ENCODE measurements at places on chromosomes 7 and 10. TPM values are rescaled to one million over a fixed set of nuclear protein-coding genes. Genes with fewer than 3 reads are reported as not detected.

- DNase-seq: peak; percentile 50
Measured at GRCh38 chr10:130857631-130858295, 453.8 kb downstream of the TCERG1L start.

DNA sequence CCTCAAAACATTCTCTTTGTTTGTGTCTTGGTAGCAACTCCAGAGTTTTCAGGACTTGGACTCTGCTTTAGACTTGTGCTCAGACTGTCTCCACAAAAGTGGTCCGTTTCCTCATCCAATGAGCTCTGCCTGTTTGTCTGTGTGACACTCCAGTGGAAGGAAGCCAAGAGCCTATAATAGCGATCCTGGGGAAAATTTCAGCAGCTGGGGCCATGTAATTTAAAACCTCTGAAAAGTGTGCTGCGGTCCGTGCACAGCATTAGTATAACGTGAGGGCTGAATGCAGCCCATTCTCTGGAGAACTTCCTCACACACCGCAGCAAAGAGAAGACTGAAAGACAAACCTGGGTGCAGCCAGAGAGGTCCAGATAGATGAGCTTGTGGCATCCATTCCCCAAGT lies at the start of gene LRRC17:
Gene LRRC17 (plus strand): TSS at position 259 of the 400 bp plus-strand sequence. CDS start 20,914 bp downstream, outside the sequence.
- no peak for DNase-seq

- DNase-seq: no peak
Measured at GRCh38 chr7:155222573-155222972, 75.1 kb upstream of the INSIG1 start.

DNA sequence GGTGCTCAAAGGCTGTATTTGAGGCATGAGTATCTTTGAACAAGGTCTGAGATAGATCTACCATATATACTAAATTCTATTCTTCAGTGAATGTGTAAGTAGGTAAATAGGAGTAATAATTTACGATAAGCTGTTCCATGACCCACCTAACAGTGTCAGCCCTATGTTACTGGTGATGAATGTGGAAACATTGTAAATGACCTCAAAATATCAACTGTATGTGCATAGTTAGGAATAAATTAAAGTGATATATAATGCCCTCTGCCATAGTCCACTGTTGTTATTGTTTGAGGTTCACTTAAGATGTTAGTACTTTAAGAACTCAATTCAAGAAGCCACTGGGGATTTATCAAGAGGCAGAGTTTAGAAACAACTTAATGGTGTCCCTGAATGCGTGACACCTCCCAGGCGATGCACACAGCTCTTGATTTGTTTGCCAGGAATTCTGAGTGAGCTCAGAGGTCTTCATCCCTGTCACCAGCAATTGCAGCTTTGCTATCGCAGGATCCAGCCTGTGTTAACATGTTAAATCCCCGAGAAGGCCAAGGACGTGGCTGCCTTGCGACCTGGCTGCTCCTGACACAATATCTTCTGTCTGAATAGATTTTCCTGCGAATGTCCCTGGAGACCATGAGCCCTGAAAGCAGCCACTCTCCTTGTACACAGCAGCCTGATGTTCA lies 104.9 kb downstream of the KLF6 start:
- DNase-seq: no peak

- DNase-seq: no peak
Measured at GRCh38 chr10:121527690-121528089, 70.6 kb downstream of the FGFR2 start.

DNA sequence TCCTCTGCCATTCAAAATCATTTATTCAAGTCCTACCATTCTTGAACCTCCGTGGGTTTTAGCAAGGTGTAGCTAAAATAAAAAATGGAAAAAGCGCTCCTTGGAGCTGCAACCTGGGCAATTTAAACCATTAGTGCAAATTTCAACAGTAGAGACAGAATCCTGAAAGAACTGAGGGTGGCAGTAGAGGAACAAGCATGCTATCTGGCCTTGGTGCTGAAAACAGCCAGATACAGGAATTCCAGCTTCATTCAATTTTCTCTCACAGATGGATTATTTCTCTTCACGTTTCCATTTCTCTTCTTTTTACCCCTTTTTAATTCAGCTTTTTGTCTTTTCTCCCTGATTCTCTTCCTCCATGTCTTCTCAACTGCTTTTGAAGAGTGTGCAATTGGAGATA lies 77.7 kb downstream of the OTUD1 start:
- peak; percentile 8 for DNase-seq

- DNase-seq: no peak
Measured at GRCh38 chr10:14086596-14086995, 244.1 kb downstream of the FRMD4A start.

DNA sequence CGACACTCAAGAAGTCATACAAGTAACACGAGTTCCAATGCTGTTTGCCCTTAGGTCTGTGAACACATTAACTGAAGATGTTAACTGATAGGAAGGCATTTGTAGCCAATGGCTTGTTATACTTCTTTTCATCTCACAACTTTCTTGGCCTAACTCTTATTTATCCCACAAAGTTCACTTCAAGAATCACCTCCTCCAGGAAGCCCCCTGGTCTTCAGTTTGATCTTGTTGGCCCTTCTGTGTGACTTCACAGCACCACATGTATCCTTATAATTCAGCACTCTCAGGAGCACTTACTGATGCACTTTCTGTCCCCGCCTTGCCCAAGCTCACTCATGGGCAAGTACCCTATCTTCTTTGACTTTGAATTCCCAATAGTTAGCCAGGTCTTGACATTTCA lies 159.6 kb downstream of the RAPGEF5 start:
- no peak for DNase-seq

DNA sequence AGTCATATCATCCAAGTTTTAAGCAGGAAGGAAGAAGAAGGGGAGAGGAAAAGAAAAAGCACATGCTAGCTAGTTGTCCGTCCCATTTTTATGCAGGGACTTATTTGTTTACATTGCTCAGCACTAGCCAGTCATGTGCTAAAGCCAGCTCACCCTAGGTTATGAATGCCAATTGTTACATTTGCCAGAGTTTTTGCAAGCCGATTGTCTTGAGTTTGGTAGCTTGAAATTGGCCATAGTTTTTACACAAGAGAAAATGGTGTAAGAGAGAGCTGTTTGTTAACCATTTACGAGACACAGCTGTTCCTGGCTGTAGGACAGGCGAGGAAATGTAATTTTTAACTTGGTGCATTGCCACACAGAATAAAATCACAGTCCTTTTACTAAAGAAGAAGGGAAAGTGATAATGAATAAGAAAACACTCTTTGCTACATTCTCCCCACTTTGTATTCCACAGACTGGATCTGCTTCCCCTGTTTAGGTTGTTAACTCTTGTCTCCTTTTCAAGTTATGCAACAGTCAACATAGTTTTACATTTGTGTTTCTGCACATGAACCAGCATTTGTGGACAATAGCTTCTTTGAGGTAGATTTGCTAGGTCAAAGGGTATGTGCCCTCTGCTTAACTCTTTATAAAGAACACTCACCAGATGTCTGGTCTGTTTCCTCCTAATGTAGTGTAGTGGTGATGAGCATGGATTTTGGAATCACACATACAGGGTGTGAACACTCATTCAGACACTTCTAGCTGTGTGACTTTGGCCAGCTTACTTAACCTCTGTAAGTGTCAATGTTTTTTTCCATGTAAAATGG lies 357.2 kb downstream of the LRMDA start:
- DNase-seq: no peak

DNA sequence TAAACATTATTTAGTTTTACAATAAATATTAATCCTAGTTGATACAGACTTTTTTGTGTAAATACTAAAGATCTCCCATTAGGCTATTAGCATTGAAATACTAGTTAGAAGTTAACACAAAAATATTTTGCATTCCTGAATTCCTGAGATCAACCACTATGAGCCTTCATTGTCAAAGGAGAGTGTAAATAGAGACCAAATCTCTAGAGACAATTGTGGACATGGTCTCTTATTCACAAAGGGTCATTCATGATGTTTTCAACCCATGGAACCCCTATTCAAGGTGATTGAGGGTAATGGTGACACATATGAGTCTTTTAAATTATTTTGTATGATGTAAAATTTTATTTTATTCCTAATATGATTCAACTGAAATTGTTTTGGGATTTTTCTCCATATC lies 1454.8 kb upstream of the LRRTM3 start:
- no peak for DNase-seq

DNA sequence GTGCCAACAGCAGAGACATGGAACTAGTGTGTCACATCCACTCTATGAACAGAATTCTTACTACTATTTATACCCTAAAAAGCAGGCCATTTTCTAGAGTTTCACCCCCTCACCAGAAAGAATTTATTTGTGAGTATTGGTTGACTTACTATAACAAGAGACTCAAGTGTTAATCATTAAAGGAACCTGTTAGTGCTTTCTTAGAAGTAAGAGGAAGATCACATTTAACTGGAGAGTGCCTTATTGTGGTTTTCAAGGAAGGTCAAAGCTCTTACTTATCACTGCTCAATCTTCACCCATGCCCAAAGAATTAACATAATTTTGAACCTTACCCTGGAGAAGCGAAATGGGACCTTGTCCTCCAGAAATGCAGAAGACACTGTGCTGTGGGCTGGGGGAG lies 169.3 kb upstream of the PRSS1 start:
- DNase-seq: no peak

GRCh38 chr7:462173-463103 lies 57.2 kb downstream of the PDGFA start:
- DNase-seq: no peak

DNA sequence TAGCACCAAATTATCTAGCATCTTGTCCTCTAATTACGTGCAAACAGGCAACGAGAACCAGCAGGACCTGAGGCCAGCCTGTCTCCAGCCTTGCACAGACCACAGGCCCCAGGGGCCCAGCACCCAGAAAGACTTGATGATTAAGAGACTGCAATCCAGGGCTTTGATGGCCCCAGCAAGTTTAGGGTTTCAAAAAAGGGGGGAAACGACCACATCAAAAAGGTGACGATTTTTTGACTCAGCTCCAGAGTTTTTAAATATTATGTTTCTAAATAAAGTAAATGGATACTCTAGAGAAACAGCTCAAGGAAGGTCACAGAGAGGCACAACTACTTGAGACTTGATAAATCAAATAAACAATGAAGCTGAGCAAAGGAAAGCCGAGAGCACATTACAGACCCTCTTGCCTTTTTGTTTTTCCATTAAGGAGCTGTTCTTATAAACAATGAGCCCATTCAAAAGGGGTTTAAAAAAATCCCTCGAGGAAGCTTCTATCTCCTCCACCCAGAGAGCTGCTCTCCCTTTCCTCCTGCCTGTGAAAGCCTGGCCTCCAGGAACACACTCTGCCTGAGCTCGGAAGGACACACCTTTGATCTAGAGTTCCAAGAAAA lies 44.1 kb downstream of the GLI3 start:
- DNase-seq: no peak

GRCh38 chr7:45233249-45233775 lies 75.7 kb downstream of the RAMP3 start:
- DNase-seq: no peak

DNA sequence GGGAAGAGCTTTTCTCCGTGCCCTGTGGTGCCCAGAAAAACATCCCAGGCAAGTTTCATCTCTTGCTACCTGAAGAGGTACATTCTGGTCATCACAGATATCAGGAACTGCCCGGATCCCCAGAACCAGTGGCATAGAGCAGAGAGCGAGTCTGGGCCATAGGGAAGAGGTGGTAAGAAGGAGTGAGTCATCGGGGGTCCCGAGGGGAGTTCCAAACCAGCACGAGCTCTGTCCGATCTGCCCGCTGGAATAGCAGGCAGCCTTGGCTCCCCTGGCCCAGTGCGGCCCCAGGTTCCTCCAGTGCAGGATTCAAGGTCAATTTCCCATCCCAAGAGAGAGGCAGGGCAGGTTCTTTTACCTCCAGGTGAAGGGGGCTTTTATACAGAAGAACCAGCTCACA lies 124.7 kb downstream of the RGS10 start:
- DNase-seq: no peak

DNA sequence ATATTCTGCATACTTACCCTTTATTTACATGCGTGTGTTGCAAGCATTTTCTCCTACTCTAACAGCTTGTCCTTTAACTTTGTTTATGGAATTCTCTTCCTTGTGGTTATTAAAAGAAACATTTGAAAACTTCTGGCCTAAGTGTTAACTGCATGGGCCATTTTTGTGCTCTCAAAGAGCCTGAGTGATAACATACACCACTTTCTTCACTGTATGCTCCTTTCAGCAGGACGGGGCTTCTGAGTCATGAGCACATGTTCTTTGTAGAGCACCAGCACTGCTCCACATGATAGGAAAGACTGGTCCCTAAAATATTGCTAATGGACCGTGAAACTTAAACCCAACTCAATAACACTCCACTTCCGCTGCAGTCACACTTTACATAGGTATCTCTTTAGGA lies 1093.6 kb upstream of the GHITM start:
- no peak for DNase-seq

- DNase-seq: no peak
Measured at GRCh38 chr7:138077809-138078208, 1.6 kb downstream of the AKR1D1 start.

DNA sequence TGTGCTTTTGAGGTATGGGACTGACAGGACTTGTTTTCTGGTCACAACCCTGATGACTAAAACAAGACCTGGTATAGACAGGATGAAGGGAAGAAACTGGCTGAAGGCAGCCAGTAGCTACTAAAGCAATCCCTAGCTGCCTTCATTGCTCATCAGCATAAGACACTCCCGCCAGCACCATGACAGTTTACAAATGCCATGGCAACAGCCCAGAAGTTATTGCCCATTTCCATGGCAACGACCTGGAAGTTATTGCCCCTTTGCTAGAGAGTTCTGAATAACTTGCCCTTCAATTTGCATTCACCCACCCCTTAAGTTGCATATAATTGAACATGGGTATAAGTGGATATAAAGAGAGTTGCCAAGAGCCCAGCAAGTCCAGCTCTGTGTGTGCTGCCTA lies 169.6 kb upstream of the FAM171A1 start:
- no peak for DNase-seq

DNA sequence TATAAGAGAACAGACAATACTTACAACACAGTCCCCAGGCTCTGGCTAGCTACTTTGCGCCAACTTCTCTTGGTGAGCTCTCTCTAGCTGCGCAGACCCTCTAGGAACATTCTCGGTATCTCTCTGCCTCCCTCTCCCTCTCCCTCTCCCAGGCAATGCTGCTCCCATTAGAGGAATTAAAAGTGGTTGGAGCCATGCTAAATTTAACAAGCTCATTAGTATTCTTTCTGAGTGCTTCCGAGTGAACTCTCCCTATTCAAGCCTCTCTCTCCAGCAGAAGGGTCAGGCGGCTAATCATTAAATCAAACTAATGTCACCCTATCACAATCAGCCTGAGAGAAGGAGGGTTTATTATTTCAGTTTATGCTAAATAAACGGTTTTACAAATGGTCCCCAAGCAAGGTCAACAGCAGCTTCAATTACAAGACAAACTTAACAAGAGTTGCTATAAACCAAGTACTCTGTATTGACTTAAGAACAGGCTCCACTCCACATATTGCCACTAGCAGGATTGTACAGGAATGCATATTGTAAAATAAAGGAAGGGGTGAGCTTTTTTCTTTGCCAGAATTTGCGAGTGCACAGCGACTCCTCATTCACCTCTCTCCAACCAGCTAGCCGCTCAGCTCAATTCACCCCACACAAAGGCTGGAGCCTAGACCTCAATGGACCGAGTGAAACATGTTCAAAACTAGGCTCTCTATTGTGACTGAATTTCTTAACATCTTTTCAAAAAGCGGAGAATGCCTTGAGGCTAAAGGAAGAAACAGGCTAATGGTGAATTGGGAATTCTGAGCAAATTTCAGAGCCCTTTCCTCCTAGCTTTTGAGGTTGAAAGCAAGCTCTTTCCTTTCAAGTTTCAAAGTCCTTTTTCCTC lies 84.4 kb downstream of the GLI3 start:
- peak; percentile 12 for DNase-seq

The DENND2A gene
- 13.4 TPM for total RNA-seq

The ITGB8 gene
- total RNA-seq: not detected

The STEAP1 gene
- not detected for total RNA-seq

The PCGF5 gene
- 0.07 TPM for total RNA-seq

The WDR11 gene
- 57.3 TPM for total RNA-seq

The THSD7A gene
- not detected for total RNA-seq

The GFRA1 gene
- 0.37 TPM for total RNA-seq
